ENCODE measurements at places on chromosomes 7 and 10. TPM values are rescaled to one million over a fixed set of nuclear protein-coding genes. Genes with fewer than 3 reads are reported as not detected.

Gene LRRC18
- total RNA-seq = not detected

Gene OR2A5
- total RNA-seq = not detected

Gene TMEM213
- not detected for total RNA-seq

Gene SYT15B
- 0.89 TPM for total RNA-seq

Gene STEAP1
- 1.2 TPM for total RNA-seq

Gene ARHGAP22
- total RNA-seq = 5.2 TPM

Gene TFR2
- 0.13 TPM for total RNA-seq

Gene OPALIN
- not detected for total RNA-seq

DNA sequence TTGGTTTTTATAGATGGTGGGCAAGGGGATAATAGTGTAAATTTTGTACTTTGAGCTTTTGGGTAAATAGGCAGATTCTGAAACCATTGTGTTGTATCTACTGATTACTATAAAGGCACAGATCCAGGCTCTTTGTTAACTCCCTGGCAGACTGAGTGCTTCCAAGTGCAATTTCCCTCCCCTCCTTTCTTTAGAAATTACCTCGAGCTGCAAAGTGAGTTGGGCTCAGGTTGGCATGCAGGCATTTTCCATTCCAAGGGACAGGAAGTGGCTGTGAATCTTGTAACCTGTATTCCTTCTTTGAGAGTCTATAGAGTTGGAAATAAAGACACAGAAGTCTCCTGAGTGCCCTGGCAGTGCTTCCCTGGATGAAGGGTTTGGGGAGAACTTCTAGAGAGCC lies 494.2 kb upstream of the GALNT17 start:
- no peak for DNase-seq

DNA sequence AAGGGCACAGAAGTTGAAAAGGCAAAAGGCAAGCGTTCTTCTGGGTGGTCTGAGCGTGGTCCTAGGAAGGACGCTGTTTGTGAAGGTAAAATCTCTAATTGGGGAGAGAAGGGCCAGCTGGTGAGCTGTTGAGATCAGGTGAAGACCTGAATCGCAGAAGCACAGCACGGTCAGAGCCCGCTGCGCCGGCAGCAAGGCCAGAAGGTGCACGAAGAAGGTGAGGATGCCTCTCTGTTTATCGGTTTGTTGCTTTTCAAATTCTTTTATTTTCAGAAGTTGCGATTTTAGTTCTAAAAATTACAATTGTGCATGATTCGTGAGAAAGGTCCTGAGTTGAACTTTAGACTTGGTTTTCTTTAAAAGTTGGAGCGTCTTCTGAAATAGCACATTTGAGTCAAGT lies 247.8 kb upstream of the FOXK1 start:
- DNase-seq = no peak

GRCh38 chr10:106609470-106610266 lies 554.8 kb downstream of the SORCS1 start:
- DNase-seq = no peak

- no peak for DNase-seq
Measured at GRCh38 chr10:77007834-77008233, 629.8 kb downstream of the KCNMA1 start.

DNA sequence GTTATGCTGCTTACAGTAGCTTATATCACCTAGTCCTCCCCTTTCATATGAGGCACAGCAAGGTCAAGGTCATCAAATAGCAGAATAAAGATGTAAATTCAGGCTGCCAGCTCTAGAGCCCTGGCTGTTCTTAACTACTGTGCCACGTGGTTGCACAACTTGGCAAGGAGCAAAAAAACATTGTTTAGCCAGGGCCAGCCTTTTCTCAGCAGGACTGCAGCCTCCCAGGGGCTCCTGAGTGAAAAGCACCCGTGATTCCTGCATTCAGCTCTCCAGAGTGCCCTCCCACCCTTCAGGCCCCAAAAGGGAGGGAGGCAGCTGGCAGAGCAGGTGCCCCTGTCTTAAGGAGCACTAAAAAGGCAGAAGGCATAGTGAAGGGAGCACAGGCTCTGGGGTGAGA lies 31.8 kb upstream of the TM9SF3 start:
- DNase-seq = peak; percentile 56

GRCh38 chr7:93933156-93933555 lies 11.6 kb downstream of the GNG11 start:
- DNase-seq = no peak

- DNase-seq = no peak
Measured at GRCh38 chr7:17234030-17234397, 64.4 kb upstream of the AHR start.

DNA sequence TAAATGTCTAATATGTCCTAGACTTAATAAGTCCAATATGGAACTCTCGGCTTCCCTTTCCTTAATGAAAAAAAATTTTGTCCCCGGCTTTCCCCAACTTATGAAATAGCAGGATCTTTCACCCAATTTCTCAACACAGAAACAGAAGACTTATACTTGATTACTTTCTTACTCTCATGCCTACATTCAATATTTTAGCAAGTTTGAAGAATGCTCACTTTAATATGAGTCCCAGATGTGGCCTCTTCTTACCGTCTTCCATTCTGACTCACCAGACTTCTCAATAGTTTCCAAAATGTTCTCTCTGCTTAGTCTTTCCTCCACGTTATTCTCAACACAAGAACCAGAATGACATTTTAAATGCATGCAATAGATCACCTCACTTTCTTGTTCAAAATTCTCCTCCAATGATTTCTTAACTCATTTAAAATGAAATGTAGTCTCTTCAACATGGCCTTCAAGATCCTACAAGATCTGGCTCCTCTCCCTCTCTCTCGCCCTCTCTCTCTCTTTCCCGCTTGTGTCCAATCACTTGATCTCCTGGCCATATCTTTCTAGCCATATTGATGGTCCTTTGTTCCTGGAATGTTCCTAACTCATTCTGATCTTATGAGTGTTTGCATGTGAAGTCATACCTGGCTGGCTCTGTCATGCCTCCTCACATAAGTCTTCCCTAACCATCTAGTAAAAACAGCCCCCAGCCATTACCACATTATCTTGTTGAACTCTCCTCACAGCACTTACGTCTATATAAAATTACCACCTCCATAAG lies 119.7 kb upstream of the FAM3C start:
- no peak for DNase-seq

GRCh38 chr7:137862964-137863363 lies 16.2 kb upstream of the DGKI start:
- no peak for DNase-seq

DNA sequence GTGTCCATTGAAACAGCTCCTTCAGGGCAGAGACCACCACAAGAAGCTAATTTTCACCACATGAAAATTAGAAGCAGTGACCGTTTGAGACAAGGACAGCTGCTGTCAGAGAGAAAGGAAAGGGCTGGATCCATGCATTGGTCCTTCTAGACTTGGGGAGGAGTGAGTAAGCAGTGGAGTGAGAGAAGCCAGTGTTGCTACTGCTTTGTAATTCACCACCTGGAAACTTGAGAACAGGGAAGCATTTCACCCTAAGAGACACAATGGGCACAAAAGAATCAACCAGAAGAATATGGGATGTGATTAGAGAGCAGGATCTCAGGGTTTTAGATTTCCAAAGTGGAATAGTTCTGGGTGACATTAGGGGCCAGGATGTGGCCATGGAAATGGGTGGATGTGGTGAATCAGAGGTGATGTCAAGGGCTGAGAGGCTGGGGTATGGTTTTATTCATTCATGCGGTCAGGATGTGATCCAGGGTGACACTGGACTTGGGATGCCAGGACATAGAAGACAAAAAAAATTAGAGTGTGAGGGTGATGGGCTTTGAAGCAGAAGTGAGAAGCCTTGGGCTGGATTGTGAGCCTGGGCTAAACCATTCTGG lies 61.6 kb downstream of the DENND11 start:
- no peak for DNase-seq

DNA sequence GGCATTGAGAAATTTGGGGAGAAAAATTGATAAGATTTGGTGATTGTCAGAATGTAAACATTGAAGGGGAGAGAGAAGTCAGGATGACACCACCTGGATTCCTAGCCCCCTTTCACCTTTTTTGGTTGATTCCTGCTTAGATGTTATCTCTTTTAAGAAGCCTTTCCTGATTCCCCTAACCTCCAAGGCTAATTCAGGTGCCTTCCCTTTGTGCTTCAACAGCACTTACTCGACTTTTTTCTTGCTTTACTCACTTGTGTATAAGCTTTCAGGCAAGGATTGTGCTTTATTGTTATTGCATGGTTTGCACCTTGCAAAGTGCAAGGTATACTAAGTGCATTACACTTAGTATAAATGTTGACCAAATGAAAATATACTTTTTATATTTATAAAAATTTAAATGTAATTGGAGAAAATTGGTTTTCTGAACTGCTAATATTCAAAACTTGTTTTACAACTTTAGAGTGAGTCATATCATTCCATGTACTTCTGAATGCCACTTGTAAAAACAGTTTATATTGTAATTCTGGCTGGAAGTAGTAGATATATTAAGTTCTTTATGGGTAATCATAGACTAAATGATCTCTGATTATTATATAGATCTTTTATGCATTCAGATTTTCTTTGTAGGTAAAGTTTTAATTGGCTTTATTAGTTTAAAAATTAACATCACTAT lies 13.2 kb downstream of the SHOC2 start:
- DNase-seq = no peak

DNA sequence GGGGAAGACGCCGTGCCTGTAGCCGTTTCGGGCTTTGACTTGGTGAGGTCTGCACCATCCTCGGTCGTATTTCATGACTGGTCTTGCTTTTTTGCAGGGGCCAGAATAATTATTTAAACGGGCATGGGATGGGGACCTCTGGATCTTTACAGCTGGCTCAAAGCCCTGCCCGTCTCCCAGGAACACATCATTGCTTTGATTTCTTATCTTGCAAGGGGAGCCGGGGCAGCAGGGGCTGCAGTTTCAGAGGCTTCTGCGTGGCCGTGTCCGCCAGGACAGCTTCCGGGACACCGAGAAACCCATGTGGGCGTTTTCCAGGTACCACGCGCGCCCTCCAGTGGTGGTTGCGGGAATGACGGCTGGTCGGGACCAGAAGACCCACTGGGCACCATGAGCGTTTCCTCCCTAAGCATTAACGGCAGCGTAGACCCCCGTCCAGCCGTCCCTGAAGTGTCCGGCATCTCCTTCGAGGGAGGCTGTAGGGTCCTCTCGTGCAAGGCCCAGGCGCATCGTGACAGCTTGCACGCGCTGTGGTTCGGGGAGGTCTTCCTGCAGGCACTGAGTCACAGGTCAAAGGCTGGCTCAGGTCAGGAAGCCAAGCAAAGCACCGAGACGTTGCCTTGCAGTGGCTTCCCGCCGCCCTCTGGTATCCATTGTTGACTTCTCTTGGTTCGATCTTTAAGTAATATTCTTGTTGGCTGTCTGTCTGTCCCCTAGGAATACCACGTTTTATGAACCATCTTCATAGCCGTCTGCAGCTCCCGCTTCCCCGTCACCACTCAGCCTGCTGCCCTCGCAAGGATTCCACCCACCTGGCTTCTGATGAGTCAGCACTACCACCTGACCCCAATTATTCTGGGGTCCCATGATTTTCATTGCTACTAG lies 16.2 kb upstream of the ZFAND2A start:
- DNase-seq = peak; percentile 90

DNA sequence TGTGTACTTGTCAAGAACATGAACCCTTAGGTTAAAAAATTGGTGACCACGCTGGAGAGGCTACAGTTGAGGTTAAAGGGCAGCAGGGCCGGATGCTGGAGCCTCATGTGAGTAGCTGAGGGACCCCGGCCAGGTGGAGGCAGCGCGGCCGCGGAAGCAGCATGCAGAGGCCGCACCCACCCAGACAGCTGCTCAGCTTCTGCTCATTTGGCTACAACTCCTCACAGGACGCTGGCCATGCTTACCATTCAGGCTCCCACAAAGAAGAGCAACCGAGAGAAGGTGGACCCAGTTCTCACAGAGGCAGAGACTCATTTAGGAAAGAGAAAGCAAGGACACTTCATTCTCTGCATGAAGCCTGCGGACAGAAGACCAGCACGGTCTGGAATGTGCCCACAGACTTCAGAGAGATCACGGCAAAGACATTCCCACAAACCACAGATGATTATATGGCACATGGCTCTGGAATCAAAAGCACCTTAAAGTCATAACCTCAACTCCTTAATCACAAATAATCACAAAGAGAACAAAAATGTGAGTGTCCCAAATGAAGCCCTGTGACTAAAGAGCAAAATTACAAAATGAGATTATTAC lies 94.4 kb downstream of the VOPP1 start:
- DNase-seq = no peak

- DNase-seq = peak; percentile 79
Measured at GRCh38 chr10:86953747-86954680, 3.4 kb downstream of the MMRN2 start.

GRCh38 chr10:48503293-48503911 lies 101.5 kb downstream of the ARHGAP22 start:
- DNase-seq = no peak

DNA sequence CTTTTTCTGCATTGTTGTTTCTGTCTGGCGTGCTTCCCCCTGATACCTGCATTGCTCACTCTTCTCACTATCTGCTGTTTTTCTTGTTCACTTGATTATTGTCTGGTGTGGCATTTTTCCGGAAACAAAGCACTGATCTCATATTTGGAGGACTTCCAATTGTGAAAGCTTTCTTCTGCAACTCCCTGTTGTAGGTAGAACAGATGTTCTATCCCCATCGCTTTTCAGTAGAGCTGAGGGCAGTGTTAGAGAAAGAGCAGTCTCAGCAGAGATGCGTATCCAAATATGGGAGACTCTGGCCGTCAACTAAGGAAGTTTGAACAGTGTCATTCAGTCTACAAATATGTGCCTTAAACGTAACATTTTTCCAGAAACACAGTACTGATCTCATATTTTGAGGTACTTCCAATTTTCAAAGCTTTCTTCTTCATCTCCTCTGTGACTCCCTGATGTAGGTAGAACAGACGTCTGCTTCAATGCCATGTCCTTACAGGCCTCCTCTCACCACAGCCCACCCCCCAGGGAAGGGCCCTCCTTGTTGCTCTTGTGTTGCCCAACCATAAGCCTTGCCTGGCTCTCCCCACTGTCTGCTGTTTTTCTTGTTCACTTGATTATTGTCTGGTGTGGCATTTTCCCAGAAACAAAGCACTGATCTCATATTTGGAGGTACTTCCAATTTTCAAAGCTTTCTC lies 27.1 kb upstream of the GJD4 start:
- DNase-seq = no peak

DNA sequence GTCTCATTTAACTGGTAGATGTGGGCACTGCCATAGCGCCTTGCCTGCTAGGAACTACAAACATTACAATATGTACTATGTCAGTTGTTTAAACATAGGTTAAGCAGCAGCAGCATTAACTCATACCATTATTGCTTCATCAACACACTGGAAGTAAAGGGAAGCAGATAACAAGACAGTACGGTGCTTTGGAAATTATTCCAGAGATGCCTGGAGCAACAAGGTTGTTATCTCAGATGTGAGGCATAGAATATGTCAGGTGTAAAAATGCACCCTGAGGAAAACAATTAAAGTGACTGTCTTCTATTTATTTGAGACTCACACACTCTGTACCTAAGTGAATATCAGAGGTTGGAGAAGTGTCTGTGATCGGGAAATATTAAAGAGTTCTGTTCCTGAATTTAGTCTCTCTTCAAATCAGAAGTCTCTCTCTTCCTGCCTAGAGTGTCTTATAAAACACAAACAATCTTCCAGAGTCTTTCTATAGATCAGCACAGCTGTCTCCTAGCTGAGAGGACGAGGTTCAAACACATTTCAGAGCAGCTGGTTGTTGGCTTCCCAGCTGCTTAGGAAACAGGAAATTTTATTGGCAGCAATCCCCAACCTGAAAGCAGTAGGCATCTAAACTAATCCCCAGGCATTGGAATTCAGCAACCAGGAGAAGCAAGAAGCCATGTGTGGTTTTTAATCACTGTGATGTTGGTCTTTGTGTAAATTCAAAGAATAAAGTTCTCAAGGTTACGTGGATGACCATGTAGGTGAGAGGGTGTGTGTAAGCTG lies 994.4 kb upstream of the LRRTM3 start:
- no peak for DNase-seq

- DNase-seq = no peak
Measured at GRCh38 chr7:4067476-4067760, 614.7 kb upstream of the FOXK1 start.

Measured in Right ventricle myocardium superior (tissue), 1 donor.